ENCODE measurements at places on chromosomes 16 and 17.

GRCh38 chr17:34243364-34244320, 11.4 kb upstream of the CCL2 start:
- DNase-seq, result no peak

DNA sequence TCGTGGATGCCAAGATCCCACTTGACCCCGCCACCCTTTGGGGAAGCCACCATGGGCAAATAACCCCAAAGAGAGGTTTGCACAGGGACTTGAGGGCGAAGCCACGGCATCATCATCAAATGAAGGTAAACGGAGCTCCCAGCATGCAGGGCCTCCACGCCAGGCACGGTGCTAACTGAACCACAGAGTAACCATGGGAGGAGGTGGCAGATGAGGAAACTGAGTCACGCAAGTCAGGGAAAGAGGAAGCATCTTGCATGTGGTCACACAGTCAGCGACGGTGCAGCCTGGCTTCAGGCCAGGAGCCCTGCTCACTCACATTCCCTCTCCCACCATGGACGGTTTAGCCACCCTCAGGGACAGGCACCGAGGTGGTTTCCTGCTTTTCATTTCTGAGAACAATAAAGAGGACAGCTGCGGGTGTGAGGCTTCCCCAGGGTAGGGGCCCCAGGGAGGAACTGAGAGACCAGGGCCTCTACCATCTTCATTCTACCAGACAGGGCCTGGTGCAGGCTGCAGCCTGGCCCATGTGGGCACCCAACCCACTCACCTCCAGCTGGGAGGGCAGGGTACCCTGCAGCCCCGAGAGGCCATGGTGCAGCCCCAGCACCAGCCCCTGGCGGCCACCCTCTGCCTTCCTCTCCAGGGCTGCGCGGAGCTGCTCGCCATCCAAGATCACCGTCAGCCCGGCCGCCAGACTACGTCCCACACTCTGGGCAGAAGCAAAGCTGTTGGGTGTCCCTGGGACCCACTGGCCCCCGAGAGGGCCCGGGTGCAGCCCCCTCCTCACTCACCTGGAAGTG, 78.3 kb downstream of the RMI2 start:
- DNase-seq, result no peak

DNA sequence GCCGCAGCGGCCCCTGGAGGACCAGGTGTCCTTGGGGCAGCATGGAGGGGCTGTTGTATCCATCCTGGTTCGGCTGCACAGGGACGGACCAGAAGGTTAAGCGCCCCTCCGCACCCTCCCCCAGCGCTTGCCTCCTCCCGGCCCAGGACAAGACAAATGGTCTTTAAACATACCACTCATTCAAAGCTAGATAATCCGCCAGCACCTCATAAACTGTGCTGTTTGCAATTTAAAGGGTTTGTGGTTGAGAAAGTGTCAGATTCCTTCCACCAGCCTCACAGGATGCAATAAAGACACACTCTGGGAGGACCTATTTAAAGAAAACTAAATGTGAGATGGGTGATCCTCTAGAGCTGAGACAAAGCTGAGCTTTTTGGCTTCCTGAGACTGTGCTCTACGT, 426.2 kb upstream of the EEF2KMT start:
- DNase-seq, result no peak

- no peak for DNase-seq
These were observed 44.8 kb downstream of the ADCY7 start for GRCh38 chr16:50311134-50311528.

DNA sequence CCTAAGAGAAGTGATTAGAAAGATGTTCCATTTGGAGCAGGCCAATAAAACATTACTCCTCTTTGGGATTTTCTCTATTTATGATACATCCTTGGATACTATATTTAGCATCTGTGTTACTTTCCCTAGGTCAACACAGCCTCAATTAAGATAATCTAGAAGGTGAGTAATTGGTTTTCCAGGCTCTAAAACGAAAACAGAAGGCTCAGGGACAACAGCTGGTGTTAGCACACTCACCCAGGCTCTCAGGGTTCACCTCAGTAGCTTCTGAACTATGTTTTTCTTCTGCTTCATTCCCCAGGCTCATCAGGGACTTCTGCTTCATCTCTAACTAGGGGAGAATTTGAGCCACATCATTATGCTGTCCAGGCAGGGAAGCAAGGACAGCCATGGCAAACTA, 76.6 kb downstream of the ZZEF1 start:
- DNase-seq, result no peak

DNA sequence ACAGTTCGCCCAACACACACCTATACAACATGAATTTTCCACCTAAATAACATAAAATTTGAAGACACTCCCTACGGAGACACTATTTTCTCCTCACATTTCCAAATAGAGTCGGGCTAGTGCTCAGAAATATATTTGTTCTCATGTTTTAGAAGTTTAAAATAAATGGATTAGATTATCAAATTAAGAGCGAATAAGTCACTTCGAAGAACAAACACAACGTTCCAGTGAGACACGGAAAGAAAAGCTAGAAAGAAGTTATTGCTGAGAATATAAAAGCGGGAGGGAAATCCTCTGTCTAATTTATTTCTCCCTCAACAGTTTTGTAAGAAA, 2.0 kb upstream of the HS3ST3B1 start:
- DNase-seq, result no peak
